Activated CD8-positive, alpha-beta memory T cell treated with anti-CD3 and anti-CD28 coated beads for 48 hours (primary cell): ENCODE measurements at places on chromosomes 2 and 18.

GRCh38 chr2:46194856-46195255, 102.4 kb upstream of the EPAS1 start:
- DNase-seq: no peak

GRCh38 chr2:33002863-33003262, 56.1 kb downstream of the LTBP1 start:
- DNase-seq: no peak

DNA sequence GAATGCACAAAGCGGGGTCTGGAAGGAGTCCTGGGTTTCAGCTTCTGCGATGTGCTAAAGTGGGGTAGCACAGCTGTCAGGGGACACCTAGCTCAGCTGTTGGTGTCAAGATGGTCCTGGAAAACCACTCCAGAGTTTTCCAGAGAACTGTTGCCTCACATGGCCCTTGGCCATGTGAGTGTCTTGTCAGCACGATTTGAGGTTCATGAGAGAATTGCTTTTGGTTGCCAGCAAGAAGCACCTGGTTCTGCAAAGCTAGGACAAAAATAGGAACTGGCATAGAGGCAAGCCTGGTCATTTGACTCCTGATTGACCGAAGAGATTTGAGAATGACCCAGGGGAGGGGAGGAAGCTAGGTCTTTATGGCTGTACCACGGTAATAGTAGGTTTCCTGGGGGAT, 50.4 kb upstream of the CTLA4 start:
- no peak for DNase-seq

DNA sequence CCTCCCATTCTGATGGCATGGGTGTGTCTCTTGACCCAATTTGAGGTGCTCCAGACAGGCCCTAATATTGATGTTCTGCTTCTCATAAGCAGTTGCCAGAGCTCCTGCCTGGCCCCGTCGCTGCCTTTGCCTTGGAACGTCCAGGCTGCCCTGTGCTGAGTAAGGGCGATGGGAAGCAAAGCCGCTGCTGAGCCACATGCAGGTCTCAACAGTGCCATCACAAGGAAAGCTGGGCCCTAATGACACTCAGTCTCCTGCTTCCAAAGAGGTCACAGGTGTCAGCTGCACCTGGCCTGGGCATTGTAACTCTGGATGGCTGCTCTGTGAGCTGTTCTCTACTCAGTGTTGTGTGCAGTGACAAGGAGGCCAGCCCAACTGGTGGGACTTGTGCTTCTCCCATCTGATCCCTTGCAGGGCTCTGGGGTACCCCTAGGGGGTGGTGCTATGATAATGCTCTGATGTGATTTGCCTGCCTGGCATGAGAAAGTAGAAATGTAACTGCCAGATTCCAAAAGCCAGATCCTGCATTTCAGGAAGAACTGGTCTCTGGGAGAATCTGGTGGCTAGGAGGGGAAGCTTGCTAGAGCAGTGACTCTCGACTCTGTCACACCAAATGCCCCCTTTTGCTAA, 8.7 kb downstream of the TTC39C start:
- DNase-seq: no peak

DNA sequence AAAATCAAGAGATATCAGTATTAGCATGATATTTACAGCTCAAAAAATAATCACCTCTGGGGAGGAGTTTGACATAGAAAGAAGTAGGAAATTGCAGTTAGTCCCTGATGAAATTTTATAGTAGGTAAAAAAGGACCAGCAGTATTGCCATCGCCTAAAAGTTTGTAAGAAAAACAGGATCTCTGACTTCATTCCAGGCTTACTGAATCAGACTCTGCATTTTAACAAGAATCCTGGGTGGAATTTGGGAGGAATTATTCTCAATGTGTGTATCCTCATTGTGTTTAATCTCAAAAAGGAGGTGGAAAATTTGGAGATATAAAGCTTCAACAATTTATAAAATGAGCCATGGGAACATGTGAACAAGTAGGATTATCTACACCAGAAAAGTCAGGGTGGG, 31.2 kb upstream of the STAT1 start:
- DNase-seq: no peak

GRCh38 chr2:38505779-38506178, 96.9 kb downstream of the HNRNPLL start:
- DNase-seq: no peak

DNA sequence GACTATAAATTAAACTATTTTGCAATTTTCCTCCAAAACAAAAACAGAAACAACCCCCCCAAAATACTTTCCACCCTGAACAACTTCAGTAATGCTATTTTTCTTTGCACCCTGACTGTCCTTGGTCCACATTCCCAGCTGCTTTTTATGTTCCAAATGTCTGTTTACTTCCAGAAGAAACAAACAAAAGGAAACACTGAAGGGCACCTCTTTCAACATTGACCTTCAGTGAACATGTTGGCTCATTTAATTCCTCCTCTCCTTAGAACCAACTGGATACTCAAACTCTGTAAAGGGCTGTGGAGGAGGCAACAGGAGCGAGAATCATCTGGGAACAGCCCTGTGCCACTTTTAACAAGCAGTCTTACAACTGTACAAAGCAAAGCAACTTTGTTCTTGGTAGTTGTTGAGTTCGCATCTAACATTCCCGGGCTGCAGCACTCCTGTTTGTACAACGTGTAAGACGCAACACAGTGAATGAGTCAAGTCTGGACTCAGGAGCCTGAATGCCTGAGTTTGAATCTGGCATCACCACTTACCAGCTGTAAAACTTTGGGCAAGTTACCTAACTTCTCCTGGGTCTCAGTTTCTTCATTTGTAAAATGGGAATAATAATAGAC, 111.4 kb upstream of the GATA6 start:
- no peak for DNase-seq

DNA sequence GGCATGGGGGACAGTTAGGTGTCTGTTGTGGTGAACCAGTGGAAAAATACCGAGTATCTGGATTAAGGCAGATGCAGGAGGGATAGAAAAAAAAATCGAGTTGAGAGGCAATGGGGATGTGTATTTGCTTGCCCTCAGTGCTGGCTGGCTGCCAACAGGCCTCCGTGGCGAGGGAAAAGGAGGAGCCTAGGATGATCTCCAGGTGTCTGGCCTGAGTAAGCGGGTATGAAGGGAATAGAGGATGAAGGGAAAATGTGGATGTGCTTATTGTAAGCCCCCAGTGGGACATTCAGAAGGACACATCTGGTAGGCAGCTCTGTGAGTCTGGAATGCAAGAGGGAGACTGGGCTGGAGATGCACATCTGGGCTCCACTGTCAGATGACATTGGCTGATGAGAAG, 22.8 kb downstream of the KCNS3 start:
- no peak for DNase-seq

DNA sequence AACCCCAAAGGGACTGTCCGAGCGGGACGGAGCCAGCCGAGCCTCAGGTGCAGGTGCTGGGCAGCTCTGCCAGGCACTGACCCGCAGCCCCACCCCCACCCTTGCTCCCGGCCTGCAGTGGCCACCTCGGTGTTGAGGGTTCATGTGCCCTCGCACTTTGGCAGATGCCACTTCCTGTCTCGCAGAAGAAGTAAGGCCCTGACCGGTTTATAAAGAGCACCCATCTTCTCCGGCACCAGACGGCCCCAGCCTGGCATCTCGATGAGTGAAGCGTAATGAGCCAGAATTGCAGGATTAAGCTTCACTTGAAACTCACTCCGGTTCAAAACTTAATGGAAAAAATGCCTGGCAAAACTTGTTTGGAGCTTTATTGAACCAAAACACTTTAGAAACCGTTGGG, 10.9 kb upstream of the NFATC1 start:
- no peak for DNase-seq

DNA sequence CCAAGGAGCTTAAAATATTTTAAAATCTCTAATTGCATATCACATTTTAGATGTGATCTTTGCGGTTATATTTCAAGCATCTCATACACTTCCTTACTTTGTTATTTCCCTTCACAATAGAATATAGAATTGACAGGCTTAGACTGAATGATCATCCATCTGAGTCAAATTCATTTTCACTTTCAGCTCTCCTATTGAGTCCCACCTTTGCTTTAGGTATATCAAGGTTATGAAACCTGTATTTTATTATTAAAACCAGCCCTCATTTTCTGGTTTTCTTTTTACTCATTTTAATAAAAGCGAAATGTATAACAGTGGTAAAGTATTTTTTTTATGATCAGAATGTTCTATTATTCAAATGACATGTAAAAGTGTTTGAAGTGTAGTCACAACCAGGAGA, 162.9 kb upstream of the KYNU start:
- no peak for DNase-seq

- no peak for DNase-seq
Measured at GRCh38 chr2:17822445-17823117, 6.3 kb downstream of the MSGN1 start.

- no peak for DNase-seq
Measured at GRCh38 chr2:205883965-205884364, 201.7 kb downstream of the NRP2 start.

- no peak for DNase-seq
Measured at GRCh38 chr2:212995920-212996319, 155.5 kb downstream of the IKZF2 start.

- DNase-seq: no peak
Measured at GRCh38 chr2:220165401-220165800, 538.0 kb downstream of the SLC4A3 start.

DNA sequence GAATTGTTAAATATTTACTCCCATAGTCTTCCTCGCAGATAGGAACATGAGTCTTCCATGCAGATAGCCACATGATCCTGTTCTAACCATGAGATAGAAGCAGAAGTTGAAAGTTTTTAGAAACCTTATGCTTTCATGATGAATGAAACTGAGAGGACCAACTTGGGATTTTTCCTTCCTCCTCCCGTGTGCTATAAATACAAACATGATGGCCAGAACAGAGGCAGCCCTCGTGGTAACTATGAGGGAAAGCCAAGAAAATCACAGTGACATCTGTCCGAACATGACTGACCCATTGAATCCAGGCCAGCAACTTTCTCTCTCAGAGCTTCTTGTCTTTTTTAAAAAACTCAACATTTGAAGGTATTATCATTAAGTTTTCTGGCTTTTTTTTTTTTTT, 78.5 kb downstream of the ACAA2 start:
- DNase-seq: no peak

DNA sequence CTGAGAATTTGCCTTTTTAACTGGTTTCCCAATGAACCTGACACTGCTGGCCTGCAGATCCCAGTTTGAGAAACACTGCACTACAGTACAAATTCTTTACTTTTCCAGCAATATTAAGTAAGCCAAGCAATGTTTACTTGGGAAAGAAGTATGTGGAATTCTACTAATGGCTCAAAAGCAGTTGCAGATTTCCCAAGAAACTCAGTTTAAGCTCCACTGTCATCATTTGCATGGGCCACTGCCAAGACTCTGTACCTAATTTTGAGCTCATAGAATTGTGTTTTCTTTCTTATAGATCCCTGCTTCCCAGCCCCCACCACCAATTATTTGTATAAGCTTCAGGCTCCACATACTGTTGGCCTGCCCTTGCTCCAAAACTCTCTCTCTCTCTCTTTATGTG, 676.1 kb downstream of the RNF144A start:
- no peak for DNase-seq

GRCh38 chr2:154097833-154098398, 226.2 kb downstream of the GALNT13 start:
- no peak for DNase-seq

DNA sequence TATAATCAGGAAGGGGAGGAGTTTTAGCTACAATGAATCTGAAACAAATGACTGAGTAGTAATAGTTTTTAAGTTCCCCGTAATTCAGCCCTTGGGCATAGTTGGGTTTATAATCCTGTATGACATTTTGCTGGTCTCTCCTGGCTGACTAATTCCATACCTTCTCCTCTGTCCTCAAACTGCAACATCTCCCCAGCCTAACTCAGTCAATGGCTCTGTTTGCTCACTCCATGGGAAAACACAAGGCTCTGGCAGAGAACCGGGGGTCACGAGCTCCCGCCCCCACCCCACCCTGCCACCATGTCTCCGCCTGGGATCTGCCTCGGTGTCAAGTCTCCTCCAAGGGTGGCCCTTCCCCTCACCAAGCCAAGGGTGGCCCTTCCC, 168.6 kb downstream of the HDAC4 start:
- DNase-seq: no peak

DNA sequence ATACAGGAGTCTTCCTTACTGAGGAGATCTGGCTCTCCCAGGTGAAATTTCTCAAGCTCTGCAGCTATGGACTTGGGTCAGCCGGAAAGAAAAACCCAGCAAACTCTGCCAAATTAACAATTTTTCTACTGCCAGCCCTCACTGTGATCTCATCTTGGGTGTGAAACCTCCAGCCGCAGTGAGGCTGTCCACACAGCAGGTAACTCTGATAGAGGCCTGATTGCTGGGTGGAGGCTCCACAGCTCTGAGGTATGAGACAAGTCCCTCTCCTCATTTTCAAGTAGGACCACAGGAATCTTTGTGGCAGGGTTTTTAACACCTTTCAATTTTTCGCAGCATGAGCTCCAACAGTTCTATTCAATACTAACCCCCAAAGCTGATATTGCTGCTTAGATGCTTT, 430.6 kb upstream of the RAB6C start:
- no peak for DNase-seq

- DNase-seq: no peak
Measured at GRCh38 chr2:14781142-14781541, 148.6 kb downstream of the LRATD1 start.
